Left lobe of liver (tissue), 2 donors: ENCODE measurements at places on chromosomes 2 and 18. TPM values are rescaled to one million over a fixed set of nuclear protein-coding genes. Genes with fewer than 3 reads are reported as not detected.

GRCh38 chr18:62723666-62724281 lies 8.4 kb downstream of the PHLPP1 start:
- no peak for DNase-seq

DNA sequence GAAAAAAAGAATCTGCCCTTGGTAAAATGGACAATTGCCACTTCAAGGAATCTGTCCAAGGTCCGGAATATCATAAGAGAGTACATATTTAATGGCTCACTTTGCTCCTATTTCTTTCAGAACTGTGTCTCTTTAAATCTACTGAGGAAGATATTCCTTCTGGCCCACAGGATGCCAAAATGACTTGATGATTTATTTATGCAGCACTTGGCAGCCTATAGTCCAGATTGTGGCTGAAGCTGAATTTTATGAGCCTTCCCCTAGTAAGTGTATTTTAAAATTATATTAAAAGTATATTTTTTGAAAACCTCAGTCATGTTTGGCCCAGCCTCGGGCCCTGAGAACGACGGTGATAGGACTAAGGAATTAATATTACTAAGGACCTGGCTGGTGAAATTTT lies 465.1 kb upstream of the HNRNPA3 start:
- DNase-seq: no peak

The CXCR4 gene
- 2.0 TPM for total RNA-seq

DNA sequence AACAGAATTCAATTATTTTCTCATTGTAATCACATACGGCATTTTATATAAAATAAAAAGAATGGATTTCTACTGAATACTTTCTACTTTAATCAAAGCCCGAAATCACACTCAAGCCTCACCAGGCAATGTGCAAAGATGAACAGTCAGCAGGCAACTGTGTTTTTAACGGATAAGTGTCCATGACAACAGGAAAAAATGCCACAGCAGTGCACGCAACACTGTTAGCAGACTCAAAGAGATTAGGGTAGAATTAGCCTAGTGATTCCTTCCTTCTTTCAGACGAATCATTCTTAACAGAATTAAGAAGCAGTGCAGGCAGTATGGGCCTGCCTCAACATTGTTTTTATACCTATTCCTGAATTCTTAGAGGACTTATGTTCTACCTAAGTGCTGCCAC lies 135.6 kb downstream of the CDH2 start:
- no peak for DNase-seq

GRCh38 chr2:86414996-86415395 lies 26.2 kb upstream of the KDM3A start:
- no peak for DNase-seq

The ADD2 gene
- total RNA-seq: 0.33 TPM
